NCI-H2107 (cell line): ENCODE measurements at places on chromosomes 6 and 20.

DNA sequence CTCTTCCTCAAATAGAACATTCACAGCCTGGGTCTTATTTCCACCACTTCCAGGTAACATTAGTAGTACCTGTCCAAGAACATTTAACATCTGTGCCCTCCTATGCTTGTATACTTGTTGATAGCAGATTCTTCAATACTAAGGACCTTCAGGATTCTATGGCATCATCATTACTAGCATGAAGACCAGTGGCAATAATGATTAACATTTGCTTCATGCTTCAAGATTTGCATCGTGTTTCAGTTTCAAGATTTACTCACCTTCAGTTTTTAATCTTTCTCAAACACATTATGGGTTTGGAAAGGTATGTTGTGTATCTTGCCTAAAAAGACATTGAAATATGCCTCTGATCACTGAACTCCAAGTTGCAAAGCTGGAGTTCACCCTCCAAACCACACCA lies 412.8 kb upstream of the NRSN1 start:
- no peak for DNase-seq

DNA sequence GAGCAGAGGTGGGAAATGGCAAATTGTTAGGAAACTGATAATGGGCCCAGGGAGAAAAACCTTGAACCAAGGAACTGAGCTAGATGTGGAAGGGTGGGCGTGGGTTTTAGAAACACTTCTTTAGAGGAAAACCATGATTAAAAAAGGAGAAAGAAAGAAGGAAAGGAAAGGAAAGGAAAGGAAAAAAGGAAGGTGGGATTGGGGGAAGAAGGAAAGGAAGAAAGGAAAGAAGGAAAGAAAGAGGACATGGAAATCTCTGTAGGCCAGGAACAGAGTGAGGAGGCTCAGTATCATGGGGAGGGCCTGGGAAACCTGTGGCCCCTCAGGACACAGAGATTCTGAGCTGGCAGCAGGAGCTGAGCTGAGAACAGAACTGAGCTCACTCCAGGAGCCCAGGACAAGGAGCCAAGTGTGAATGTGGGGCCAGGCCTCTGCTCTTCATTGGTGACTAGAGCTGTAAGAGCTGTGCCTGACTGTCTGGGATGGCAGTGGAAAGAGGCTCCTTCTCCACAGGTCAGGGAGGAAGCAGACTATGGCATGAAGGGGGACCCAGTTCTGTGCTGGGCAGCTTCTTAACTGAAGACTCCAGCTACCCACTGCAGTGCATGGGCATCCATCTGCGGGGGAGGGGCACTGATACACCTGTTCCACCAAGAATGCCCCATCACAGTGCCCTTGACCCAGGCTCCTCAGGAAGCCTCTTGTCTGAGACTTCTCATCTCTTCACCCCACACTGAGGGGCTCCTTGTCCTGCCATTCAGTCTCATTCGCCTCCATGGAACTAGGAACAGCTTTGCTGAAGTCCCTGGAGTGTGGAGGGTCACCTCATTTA lies 116.1 kb upstream of the BACH2 start:
- DNase-seq: no peak

GRCh38 chr6:120620900-120621299 lies 713.4 kb downstream of the TBC1D32 start:
- no peak for DNase-seq

DNA sequence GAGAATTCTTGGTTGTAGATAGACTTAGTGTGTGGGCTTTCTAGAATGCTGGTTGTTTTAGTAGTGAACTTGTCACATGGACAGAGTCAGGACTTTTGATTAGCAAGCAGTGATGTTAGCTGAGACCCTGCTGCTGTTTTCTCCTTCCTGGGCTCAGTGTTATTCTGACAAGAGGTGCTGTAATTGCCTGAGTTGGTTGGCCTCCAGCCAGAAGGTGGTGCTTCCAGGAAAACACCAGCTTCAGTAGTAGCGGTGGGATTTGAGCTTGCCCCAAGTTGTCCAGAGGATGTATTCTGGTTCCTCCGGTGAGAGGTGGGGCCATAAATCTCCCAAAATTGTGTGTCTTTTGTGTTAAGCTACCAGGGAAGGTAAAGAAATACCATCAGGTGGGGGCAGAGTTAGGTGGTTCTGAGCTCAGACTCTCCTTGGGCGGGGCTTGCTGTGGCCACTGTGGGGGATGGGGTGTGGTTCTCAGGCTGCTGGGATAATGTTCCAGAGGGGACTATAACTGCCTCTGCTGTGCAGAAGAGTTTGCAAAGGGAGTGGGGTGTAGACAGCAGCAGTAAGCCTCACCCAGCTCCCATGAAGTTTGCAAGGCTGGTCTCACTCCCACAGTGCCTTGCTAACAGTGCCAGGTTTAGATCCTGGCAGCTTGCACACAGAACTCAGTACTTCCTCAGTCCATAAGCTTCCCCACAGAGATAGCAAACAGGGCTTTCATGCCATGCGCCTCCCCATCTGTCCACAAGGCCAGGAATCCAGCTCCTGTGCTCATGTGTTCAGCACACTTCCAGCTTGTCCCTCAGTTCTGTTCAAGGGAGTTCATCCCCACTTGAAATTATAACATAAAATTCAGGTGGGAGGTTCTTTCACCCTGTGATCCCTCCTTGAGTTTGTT lies 278.4 kb upstream of the PTCHD4 start:
- no peak for DNase-seq

DNA sequence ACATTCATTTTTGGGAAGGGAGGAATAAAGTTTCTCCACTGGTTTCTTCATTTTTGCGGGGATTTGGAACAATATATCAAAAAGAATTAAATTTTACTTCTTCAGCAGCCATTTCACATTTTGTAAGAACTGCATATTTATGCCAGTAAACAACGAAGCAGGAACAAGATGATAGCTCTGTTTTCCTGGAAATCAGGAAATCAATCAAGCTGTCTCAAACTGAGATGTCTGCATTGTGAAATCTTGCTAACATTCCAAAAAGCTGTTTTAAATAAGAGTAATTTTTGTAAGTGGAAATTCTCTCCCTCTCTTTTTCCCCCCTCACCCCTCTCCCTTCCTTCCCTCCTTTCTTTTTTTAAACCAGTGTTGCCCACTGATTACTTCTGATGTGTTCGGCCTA lies 20.0 kb downstream of the MAPK13 start:
- DNase-seq: no peak

GRCh38 chr6:10720265-10720959 lies 2.5 kb upstream of the TMEM14C start:
- no peak for DNase-seq

DNA sequence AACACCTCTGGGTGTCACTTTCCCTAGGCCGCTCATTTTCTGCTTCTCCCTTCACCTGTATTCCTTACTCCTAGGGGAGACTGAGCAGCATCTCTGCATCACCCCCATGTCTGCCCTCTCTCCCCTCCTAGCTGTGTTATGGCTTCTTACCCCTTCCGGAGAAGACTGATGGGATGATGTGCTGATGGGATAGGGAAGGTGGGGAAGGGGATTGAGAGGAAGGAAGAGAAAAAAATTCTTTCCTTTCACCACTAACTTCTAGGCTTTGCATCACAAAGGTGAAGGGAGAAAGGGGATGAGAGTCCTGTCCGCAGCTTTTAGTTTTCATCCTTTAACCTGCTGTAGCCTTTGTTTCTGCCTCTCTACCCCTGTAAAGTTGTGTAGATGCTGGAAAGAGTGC lies 26.7 kb downstream of the AKAP7 start:
- no peak for DNase-seq

DNA sequence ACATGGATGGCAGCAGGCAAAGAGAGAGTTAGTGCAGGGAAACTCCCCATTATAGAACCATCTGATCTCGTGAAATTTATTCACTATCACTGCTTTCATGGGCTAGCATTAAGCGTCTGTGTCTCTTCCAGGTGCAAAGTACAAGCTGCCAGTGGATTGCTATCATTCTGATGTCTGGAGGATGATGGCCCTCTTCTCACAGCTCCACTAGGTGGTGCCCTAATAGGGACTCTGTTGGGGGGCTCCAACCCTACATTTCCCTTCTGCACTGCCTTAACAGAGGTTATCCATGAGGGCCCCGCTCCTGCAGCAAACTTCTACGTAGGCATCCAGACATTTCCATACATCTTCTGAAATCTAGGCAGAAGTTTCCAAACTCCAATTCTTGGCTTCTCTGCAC lies 347.8 kb upstream of the HS3ST5 start:
- no peak for DNase-seq

DNA sequence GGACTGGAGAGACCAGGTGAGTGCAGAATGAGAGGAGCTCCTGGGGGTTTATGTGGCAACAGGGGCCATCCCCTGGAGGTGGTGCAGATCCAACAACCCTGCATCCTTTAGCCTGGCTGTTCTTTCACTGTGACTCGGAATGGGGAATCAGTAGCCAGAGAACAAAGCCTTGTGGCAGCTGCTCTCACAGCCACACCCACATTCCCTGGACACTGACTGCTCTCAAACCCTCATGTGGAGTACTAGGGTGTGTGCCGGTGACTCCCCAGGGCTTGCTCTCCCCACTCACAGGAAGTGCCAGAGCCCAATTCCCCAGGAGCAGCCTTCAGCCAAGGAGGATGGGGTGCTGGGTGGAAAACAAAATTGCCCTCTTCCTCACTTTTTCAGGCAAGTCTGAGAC lies 30.2 kb upstream of the GGTLC1 start:
- no peak for DNase-seq

GRCh38 chr6:36752886-36753506 lies 55.4 kb downstream of the RAB44 start:
- DNase-seq: no peak

- no peak for DNase-seq
Observed at GRCh38 chr20:36339646-36340592, 33.8 kb downstream of the DLGAP4 start.

DNA sequence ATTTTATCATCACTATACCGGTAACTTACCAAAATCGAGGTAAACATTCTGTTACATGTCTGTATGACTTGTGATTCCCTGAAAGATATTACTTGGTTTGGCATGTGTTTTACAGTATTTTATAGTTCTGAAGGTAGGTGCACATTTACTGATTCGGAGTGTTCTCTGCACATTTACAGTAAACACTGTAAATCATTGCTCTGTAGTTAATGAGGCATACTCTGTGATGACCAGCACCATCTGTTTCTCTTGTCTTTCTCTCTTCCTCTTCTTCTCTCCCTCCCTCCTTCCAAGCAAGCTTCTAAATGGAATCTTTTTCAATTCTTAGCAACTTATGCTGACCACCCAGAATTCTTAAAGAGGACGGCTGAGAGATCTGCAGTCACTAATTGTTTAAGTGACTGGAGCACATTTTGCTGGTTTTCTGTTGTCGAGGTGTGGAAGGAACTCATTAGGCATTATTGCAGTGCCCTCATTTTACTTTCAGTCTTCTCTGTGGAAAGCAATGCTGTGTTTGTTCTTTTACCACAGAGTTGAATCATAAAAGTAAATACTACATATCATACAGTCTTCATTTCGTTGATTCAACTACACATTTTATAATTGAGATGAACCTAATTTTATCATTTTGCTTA lies 126.5 kb downstream of the UTRN start:
- no peak for DNase-seq

DNA sequence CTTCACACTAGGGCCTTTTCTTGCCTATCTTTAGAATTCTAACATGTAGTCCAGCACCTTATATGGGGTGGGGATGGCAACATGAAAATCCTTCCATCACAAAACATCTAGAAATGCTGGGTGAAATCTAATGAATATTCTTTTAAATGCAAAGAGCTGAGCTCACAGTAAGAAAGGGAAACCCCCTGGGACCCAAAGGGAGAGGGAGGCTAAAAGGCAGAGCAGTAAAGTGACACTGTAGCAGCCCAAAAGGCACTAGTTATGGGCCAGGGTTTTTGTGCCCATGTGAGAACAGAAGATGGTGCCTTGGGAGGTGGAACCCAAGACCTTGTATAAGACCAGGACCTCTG lies 66.7 kb downstream of the TRAM2 start:
- DNase-seq: no peak

DNA sequence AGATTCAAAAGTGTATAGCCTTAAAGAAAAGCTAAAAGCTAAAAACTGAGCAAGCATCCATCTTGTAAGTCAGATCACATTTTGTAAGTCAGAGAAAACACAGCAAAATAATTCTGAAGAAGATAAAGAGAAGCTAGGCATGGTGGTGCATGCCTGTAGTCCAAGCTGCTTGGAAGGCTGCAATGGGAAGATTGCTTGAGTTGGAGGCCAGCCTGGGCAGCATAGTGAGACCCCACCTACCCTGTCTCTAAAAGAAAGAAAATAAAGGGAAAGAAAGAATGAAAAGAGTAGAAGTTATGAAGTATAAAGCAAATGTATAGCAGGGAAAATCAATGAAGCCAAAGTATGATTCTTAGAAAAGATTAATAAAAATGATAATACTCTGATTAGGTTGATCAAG lies 20.5 kb upstream of the PKIG start:
- no peak for DNase-seq

GRCh38 chr6:133062696-133063306 lies 178.4 kb upstream of the EYA4 start:
- no peak for DNase-seq

DNA sequence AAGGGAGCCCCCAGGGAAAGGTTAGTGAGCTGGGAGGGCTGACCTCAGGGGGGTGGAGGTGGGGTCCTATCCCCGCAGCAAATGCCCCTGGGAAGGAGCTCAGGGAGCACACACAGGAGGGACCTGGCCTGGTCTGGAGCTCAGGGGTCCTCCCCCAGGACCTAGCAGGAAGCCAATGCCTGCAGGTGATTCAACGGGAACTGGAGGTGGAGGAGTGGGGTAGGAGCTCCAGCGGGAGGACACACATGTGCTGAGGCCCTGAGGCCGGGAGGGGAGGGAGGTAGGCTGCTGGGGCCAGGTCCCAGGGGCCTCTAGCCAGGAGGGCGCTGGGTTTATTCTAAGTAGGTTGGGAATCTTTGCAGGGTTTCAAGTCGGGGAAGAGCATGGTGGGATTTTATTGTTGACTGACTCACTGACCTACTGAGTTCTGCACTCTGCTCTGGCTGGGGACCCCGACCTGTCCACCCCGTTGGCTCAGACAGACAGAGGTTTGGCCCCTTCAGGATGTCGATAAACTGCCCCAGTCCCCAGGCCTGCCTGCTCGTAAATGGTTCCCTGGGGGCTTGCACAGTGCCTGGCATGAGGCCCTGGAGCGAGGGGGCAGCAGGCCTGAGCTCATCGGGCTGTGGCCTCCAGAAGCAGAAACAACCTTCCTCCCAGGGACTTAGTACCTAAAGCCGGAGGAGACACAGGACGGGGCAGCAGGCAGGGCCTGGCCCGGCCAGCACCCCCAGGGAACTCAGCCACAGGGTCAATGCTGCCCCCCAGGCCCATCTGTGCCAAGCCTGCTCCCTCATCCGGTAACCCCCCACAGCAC lies 62.3 kb downstream of the RIPOR3 start:
- no peak for DNase-seq

- DNase-seq: no peak
Observed at GRCh38 chr6:147192278-147192911, 11.8 kb upstream of the STXBP5 start.

- DNase-seq: no peak
Observed at GRCh38 chr6:88867841-88868731, 95.3 kb downstream of the RNGTT start.

DNA sequence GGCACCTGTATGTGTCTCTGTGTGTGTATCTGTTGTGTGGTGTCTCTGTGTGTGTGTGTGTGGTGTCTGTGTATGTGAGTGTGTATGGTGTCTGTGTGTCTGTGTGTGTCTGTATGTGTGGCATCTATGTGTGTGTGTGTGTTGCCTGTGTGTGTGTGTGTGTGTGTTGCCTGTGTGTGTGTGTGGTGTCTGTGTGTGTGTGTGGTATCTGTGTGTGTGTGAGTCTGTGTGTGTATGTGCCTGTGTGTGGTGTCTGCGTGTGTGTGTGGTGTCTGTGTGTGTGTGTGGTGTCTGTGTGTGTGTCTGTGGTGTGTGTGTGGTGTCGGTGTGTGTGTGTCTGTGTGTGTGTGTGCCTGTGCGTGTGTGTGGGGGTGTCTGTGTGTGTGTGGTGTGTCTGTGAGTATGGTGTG lies 31.7 kb upstream of the VEGFA start:
- DNase-seq: no peak

- DNase-seq: no peak
Observed at GRCh38 chr6:39731565-39731964, 6.4 kb upstream of the KIF6 start.
